Articular chondrocyte of knee joint (primary cell): ENCODE measurements at places on chromosomes 6 and 20. TPM values are rescaled to one million over a fixed set of nuclear protein-coding genes. Genes with fewer than 3 reads are reported as not detected.

THBS2 gene
- total RNA-seq: 75.6 and 121 TPM in 2 replicates

SEL1L2 gene
- total RNA-seq: not detected in 2 replicates

LY6G5B gene
- 4.2 and 4.8 TPM in 2 replicates for total RNA-seq

TNF gene
- total RNA-seq: not detected in 2 replicates

PPT2 gene
- total RNA-seq: 10.6 and 20.8 TPM in 2 replicates

HEY2 gene
- 0.26 and 0.86 TPM in 2 replicates for total RNA-seq

KCNK5 gene
- total RNA-seq: 0.65 and 0.76 TPM in 2 replicates

HUS1B gene
- 0.54 and 1.0 TPM in 2 replicates for total RNA-seq

AVP gene
- total RNA-seq: not detected in 2 replicates

RXRB gene
- 18.2 and 22.6 TPM in 2 replicates for total RNA-seq

STMN3 gene
- total RNA-seq: 9.8 and 11.6 TPM in 2 replicates

SMLR1 gene
- not detected in 2 replicates for total RNA-seq

HLA-DOB gene
- 0.32 TPM in 1 of 2 replicates, not detected in the other for total RNA-seq

RAB32 gene
- total RNA-seq: 123 and 133 TPM in 2 replicates

FILIP1 gene
- total RNA-seq: 0.97 and 2.0 TPM in 2 replicates
